ENCODE measurements at places on chromosomes 2 and 18. TPM values are rescaled to one million over a fixed set of nuclear protein-coding genes. Genes with fewer than 3 reads are reported as not detected.

CHRNA1 gene
- total RNA-seq = not detected

CDH2 gene
- 0.23 TPM for total RNA-seq

XIRP2 gene
- not detected for total RNA-seq

STK11IP gene
- total RNA-seq = 12.1 TPM

MC2R gene
- not detected for total RNA-seq

TMEM200C gene
- 0.37 TPM for total RNA-seq

KCNIP3 gene
- 3.5 TPM for total RNA-seq

SCN3A gene
- 0.08 TPM for total RNA-seq

MZT2B gene
- 143 TPM for total RNA-seq

C2orf72 gene
- total RNA-seq = 6.4 TPM

DUSP2 gene
- total RNA-seq = 3.1 TPM

CD302 gene
- 12.0 TPM for total RNA-seq

FLACC1 gene
- total RNA-seq = 1.2 TPM

IL1RL1 gene
- total RNA-seq = 0.37 TPM

DNMT3A gene
- total RNA-seq = 13.7 TPM

SELENOI gene
- 16.5 TPM for total RNA-seq
